CD4-positive, alpha-beta T cell treated with Interleukin-15 for 1 hour (primary cell): ENCODE measurements at places on chromosomes 1 and 21.

DNA sequence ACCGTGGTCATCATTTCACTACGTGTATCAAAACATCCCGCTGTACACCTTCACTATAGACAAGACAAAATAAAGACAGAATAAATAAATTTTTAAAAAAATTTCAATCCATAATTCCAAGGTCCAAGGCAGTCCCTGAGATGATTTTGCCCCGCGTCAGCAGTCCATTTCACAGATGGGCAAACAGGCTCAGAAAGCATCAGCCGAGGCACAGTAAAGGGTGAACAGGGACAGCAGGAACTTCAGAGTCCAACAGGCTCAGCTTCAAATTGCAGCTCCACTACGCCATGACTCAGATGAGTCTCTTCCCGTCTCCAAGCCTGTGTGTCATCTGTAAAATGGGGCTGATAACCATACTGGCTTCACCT is 15.0 kb downstream of the MATN1 start:
- no peak for DNase-seq

DNA sequence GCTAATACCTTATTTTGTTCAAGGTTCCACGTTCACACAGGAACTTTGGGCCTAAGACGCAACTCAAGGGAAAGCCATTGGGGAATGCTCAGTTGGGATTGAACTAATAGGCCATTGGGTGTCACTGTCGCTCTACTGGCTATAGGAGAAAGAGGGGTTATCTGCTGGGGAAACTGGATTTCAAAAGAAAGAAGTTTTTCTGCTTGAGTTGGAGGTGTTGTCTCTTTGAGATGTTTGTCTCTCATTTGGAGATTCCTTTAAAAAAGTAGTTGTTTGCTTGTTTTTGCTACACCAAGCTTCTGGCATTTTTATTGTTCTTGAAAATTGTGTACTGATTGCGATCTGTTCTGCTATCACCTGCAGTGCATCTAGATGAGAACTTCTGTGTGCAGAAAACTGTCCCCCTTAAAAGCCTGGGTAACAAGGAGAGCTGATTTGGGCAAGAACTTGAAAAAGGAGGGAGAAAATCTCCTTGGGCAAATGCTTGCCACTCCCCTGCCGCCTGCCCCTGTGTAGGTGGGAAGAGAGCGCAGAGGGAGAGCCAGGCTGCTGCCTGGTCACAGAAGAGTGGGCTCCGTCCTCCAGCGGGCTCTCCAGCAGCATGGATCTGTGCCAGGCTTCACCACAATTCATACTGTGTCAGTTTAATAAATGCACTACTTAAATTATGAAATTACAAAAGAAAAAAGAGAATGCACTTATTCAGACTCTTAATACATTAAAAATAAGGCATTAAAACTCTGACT is 39.9 kb downstream of the PEX14 start:
- no peak for DNase-seq

DNA sequence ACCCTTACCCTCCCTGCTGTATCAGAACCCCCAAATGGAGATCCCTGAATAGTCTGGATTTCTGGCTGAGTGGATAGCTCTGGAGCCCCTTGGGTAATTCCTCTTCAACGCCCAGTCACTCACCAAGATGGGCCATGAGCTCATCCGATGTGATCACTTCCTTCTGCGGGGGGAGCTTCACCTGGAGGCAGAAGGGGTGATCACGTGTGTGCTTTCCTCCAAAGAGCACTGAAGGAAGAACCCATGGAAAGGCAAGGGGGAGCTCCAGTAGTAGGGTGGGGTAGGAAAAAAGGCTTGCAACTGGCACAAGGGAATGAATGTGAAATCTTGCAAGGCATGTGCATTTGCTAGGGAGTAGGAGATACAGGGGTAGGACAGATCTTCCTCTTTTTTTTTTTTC is 5.1 kb downstream of the MINDY1 start:
- DNase-seq, result no peak

DNA sequence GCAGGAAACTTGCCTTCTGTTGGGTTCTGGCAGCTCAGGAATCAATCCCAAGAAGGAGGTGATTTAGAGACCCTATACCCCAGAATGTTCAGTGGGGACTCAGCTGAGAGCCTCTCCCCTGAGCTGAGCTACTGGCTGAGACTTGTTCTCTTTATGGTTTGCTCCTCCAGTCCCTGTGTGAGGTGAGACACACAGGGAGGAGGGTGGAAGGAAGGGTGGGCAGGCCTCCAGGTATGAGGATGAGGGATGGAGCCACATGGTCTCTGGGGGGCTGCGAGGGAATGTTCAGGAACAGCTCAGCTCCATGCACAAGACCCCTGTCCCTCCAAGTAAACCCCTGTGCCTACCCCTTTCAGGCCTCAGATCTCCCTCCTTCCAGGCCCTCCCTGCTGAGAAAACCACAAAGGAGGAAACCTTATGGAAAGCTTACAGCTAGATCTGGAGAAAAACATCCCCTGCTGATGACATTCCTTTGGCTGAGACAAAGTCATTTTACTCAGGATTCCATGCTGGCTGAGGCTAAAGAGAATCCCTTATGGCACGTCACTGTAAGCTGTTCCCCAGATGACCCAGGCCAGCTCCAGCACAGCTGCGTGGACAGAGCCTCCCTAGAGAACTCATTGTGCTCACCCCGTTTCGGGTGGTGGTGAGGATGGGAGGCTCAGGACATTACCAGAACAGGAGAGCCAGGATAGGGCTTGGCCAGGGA is 91.5 kb upstream of the IPO9 start:
- no peak for DNase-seq

DNA sequence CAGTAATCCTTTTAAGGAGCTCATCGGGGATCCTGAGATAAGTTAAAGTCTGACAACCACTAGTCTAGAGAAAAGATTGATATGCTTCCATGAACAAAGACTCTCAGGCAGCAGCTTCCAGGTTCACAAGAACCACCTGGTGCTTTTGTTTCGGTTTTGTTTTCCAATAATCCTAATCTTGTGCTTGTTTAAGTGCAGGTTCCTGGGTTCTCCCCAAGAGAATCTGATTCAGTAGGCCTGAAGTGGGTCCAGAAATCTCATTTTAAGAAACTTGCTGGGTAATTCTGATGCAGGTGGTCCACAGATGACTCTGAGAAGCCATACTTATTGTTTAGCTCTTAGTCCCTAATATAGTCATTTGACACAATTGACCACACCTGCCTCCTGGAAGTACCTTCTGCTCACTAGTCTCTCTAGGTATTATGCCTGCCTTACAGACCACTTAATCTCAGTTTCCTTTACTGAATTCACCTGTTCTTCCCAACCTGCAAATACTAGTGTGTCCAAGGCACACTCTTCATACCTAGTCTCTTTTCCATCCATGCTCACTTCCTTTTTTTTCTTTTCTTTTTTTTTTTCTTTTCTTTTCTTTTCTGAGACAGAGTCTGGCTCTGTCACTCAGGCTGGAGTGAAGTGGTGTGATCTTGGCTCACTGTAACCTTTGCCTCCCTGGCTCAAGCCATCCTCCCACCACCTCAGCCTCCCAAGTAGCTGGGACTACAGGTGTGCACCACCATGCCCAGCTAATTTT is 20.5 kb upstream of the FRRS1 start:
- DNase-seq, result no peak
